ENCODE measurements at places on chromosomes 3 and 15.

GRCh38 chr3:11386465-11387113 lies 114.4 kb downstream of the ATG7 start:
- DNase-seq: no peak

GRCh38 chr3:48934333-48934991 lies 15.8 kb downstream of the ARIH2 start:
- no peak for DNase-seq

GRCh38 chr3:8201886-8202285 lies 299.7 kb upstream of the LMCD1 start:
- peak; percentile 57 for DNase-seq

GRCh38 chr3:83953417-83954089 lies 1005.2 kb upstream of the CADM2 start:
- DNase-seq: no peak

DNA sequence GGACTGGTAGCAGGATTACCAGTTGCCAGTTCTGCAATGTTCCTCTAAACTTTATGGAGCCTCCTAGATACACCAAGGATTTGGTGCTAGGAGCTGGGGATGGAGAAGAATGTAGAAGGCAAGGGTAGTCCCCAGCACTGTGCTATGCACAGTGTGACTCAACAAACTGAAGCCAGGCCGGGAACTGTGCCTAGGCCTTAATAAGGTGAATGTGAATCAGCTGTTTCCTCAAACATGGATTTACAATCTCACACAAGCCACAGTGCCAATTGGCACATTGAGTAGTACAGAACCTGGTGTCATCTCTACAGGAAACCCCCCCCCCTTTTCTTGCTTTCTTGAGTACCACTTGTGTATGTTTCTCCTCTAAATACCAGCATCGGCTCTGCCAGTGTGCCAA lies 32.5 kb downstream of the MRPS25 start:
- no peak for DNase-seq

- no peak for DNase-seq
Measured at GRCh38 chr15:42215913-42216829, 8.1 kb upstream of the VPS39 start.

- DNase-seq: peak; percentile 39
Measured at GRCh38 chr3:101849714-101850245, 466 bp downstream of the NFKBIZ start.

- DNase-seq: no peak
Measured at GRCh38 chr3:98711426-98711825, 51.7 kb upstream of the ST3GAL6 start.

GRCh38 chr3:128040660-128041059 lies 11.6 kb upstream of the SEC61A1 start:
- no peak for DNase-seq

DNA sequence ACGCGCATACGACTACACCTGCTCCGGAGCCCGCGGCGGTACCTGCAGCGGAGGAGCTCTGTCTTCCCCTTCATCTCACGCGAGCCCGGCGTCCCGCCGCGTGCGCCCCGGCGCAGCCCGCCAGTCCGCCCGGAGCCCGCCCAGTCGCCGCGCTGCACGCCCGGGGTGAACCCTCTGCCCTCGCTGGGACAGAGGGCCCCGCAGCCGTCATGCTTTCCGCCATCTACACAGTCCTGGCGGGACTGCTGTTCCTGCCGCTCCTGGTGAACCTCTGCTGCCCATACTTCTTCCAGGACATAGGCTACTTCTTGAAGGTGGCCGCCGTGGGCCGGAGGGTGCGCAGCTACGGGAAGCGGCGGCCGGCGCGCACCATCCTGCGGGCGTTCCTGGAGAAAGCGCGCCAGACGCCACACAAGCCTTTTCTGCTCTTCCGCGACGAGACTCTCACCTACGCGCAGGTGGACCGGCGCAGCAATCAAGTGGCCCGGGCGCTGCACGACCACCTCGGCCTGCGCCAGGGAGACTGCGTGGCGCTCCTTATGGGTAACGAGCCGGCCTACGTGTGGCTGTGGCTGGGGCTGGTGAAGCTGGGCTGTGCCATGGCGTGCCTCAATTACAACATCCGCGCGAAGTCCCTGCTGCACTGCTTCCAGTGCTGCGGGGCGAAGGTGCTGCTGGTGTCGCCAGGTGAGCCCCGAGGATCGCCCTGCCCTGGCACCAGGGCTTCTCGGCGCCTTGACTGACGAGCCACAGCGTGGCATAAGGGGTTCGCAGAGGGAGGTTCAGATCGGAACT lies 420 bp downstream of the SLC27A2 start:
- no peak for DNase-seq

- DNase-seq: no peak
Measured at GRCh38 chr3:140094487-140094886, 159.5 kb downstream of the CLSTN2 start.

GRCh38 chr3:192675958-192676649 lies 51.2 kb downstream of the FGF12 start:
- no peak for DNase-seq

GRCh38 chr3:141368062-141368924 lies at the start of gene ZBTB38:
Gene ZBTB38, plus strand, starts transcription at chr3:141368504. Its CDS starts 73,885 bp downstream, at chr3:141442389.
- peak; percentile 96 for DNase-seq

- DNase-seq: peak; percentile 78
Measured at GRCh38 chr3:127588806-127589577, 1.5 kb downstream of the TPRA1 start.

DNA sequence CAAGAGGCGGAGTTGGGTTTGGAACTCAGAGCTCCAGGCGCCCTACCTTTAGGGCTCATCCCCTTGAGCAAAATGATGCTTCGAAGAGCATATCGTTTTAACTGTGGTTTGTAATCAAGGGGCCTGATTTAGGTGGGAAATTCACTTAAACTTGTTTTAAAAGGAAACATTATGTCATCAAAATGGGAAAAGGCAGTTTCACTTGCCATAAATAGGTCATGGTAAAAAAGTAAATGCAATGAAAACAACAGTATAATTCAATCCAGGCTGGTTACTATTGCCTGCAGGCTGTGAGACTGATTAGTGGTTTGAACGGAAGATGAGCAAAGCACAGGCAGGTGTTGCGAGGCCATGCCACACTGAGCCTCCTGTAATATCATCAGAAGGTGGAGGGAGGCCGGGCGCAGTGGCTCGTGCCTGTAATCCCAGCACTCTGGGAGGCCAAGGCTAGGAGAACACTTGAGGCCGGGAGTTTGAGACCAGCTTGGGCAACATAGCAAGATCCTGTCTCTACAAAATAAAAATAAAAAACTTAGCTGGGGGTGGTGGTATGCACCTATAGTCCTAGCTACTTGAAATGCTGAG lies 2.1 kb downstream of the HDAC11 start:
- DNase-seq: no peak

GRCh38 chr3:108511055-108511454 lies 659 bp upstream of the MYH15 start:
- no peak for DNase-seq

DNA sequence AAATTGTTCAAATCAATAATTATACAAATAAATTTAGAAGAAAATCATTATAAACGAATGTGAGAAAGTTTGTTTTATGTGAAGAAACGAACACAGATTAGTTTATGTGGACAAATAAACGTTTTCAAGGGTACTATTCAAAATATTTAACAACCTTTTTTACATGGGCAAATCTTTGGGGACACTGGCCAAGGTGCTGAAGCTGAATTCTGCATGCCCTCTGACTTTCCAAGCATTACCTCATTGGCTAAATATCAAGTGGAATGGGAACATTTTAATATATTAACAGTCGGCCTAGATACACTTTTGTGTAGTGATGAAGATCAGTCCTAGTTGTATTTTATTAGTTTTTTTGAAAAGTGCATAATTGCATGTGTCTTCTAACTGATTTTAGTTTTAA lies 636.4 kb upstream of the DPPA4 start:
- peak; percentile 24 for DNase-seq

DNA sequence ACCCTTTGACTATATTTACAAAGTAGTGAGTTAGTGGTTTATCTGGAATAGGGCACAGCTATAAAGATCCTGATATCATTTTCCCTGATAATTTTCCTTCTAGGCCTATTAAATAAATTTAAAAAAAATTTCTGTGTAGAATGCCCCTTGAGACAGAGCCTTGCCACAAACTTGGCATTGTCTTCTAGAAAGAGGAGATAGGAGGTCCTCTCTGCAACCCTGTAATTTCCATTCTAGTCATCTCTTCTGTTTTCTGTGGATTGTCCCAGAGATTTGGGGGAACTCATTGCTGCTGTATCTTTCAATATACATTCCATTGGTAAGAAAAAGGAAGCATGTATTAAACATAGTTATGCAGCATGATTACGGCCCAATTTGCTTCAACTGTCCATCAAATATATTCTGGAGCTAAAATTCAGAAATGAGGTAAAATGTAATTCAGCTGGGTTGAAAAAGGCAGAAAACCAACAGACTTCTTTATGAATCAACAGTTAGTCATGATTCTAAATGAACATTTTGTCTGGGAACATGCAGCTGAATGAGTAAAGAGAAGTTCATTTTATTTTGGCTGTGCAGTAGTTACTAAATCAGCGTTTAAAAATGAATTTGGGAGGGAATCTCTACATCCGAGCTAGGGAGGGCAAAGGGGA lies 401.1 kb downstream of the NAALADL2 start:
- peak; percentile 78 for DNase-seq

GRCh38 chr3:22977650-22978289 lies 225.4 kb upstream of the UBE2E2 start:
- DNase-seq: no peak

- no peak for DNase-seq
Measured at GRCh38 chr15:42461261-42461660, 29.7 kb downstream of the ZNF106 start.

DNA sequence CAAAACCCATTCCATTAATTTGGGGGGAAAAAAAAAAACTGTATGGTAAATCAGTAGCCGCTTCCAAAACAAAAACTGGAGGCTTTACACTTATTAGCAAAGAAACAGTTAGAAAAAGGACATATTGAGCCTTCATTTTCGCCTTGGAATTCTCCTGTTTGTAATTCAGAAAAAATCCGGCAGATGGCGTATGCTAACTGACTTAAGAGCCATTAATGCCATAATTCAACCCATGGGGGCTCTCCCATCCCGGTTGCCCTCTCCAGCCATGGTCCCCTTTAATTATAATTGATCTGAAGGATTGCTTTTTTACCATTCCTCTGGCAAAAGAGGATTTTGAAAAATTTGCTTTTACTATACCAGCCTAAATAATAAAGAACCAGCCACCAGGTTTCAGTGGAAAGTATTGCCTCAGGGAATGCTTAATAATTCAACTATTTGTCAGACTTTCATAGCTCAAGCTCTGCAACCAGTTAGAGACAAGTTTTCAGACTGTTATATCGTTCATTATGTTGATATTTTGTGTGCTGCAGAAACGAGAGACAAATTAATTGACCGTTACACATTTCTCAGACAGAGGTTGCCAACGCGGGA lies 9.4 kb upstream of the RPL24 start:
- DNase-seq: peak; percentile 67

DNA sequence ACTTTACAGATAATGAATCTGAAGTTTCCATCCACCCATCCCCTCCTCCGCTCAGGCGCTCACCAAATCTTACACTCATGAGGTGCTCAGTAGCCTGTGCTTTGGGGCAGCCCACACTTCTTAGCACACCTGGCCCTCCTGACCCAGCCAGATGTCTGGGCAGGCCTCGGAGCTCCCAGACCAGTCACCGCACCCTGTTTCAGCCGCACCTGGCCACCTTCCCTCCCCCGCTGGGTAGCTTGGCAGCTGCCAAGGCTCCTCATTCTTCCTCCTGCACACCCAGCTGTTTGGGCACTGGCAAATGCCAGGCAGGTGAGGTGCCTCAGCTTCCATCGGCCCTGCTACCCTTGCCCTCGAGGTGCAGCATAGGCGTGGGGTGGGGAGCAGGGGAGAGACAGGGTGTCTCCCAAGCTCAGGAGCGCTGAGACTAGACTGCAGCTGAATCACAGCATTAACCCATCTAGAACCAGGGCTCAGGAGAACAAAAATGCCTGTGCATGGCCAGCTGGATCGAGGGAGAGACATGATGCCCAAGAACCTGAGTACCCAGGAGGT lies 45.8 kb downstream of the CDC25A start:
- no peak for DNase-seq

DNA sequence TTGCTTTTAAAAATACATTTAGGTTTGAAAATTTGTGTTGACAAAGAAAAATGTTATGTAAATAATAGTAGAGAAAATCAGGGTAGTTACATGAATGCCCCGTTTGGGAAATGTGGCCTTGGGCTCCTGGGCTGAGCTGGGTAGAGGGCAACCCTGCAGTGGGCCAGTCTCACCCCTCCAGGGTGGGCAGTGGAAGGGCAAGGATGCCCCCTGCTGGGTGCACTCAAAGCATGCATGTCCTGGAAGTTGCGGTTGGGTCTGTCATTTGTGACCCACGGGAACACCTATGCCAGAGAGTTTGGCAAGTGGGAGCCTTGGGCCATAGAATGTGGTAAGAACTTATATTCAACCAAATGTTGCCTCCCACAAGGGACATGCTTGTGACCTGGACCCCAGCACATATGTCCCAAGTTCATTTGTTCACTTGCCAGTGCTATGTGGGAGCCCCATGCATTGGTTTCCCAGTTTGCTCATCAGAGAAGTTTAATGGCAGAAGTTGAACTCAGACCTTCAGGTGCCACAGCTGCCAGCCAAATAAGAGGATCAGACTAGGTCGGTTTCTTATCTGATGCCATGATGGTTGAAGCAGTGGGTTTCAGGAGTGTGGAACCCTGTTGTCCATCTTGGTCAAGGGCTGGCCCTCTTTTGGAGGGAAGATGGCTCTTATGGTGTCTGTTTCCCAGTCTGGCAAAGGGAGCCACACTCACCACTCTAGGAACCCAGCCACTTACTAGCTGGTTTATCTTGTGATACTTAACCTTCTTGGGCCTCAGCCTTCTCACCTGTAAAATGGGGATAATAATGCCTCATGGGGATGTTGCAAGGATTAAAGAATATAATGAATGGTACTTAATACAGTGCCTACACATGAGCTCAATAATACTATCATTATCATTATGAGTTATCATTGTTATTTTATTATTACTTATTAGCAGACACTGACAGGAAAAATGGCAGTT lies 2.5 kb upstream of the PLCB2 start:
- DNase-seq: no peak

DNA sequence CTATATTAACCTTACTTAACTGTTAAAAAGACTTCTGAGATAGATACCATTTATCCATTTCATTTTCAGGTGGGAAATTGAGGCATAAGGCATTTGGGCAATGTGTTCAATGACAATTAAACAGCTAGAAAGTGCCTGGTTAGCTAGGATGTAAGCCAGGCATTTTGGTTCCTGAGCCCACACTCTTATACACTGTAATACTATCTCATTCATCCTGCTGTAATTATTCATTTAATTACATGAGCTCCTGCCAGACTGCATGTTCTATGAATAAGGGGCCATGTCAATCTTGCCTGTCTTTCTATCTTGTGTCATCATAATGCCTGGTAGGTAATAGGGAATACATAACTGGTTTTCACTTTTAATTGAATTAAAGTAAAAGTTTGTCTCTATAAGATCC lies 74.0 kb downstream of the RBMS3 start:
- no peak for DNase-seq

- peak; percentile 76 for DNase-seq
Measured at GRCh38 chr3:42096796-42097565, 5.8 kb downstream of the TRAK1 start.

GRCh38 chr3:168331756-168332155 lies 236.0 kb upstream of the GOLIM4 start:
- DNase-seq: no peak
